ENCODE measurements at places on chromosomes 5 and 9.
A peak's percentile ranks its signal among the peaks of the same experiment; 100 is the strongest.

DNA sequence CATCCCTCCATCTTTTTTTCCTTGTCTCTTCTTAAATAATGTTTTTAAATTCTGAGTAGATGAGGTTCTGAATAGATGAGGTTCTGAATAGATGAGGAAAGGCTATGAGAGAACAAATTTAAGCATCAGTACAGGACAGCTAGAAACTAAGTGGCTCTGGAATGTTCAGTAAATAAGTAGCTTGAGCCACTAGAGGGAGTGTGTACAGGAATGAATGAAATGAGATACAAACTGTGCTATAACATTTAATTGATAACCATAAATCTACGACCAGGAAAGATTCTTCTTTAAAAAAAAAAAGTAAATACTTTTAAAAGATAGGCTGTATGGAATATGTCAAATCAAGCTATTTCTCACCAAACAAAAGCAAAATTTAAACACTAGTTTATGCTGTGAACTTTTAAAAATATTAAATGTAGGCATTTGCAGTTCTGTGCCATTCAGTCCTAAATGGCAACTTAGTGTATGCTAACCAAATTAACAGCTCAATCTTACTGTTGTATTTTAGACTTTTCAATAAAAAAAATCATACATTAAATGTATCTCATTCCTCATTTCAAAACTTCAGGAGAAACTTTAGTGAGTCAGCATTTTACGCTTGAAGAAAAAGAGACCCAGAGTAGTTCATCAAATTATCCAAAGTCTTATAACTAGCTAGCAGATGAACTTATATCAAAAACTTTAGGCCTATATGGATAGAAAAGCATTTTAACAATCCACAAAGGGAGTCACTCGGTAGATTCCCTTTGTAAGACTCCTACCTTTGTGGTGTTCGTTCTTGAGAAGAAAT lies 70.4 kb upstream of the SNX2 start:
- peak; percentile 7 for DNase-seq

DNA sequence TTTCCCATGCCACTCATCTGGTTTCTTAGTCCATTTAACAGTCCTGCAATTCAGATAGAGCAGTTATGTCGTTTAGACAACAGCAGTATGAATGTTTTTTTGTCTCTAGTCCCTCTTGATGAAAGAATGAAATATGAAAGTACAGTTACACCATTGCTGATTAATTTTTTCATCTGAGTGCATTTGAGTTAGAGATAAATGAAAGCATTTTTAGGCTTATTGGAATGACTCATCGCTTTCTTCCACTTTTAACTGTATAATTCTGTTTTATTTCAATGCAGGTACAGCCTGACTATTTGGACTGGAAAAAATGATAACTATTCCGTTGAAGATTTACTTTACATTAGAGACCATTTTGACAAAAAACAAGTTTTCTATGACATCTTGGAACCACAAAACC lies 28.7 kb downstream of the ANKRD34B start:
- no peak for DNase-seq

GRCh38 chr5:126884269-126884819 lies 107.4 kb downstream of the LMNB1 start:
- DNase-seq = no peak

DNA sequence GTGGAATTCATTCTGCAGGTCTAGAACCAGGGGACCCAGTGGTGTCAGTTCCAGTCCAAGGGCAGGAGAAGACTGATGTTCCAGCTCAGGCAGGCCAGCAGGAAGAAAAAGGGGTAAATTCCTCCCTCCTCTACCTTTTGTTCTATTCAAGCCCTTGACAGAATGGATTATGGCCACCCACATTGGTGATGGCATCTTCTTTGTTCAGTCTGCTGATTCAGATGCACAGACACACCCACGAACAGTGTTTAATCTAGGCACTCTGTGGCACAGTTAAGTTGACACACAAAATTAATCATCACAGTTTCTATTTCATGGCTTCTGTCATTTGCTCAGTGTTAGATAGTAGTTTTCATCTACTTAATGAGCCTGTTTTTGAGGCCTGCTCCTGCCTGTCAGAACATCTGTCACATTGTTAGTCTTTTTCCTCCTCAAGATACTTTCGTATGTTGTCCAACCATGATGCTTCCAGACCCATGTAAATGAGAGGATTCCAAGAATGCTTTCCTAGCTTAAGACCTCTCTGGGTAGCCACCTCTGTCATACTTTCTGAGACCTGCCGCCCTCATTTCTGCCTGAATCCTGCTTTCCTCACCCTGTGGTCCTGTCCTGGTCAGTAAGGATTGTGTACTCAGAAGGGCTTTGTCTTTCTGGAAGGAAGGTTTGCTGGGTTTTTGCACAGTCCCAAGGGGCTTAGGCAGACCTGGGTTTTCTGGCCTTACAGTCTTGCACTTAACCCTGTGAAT lies 72.5 kb downstream of the SPIN1 start:
- DNase-seq = no peak

DNA sequence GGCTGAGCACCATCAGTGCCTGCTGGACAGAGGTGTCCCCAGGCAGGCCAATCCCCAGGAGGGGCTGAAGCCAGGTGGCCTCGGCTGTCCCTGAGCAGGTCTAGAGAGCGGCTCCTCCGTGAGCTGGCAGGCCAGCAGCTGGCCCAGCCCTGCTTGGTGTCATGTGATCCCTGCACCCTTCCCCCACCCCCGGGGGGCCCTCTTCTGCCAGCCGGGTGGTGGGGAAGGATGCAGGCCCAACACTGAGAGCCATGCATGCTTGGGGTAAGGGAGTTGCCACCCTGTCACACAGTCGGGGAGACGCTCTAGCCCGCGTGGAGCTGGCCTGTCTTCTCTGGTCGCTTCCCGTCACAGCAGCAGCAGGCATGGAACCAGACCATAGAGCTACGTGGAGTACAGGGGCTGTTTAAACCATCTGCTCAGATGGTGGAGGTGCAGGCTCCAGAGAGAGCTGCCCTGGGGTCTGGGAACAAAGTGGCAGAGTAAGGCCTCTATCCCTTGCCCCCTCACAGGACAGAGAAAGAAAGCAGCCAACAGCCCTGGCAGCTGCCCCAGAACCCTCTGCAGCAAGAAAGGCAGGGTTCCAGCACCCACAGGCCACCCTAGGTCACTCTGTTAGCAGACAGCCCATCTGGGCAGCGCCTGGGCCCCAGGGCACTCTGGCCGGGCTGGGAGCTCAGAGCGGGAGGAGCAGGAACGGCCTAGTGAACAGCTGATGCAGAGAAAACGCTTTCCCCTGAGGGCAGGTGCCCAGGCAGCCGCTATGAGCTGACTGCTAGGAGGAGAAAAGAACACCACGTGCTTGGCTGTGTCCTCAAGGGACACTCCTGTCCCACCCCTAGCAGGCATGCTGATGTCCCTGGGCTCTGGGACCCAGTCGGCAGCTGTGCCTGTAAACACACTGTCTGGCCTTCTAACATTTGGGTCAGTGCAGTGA lies 6.8 kb downstream of the RALGDS start:
- DNase-seq = no peak

DNA sequence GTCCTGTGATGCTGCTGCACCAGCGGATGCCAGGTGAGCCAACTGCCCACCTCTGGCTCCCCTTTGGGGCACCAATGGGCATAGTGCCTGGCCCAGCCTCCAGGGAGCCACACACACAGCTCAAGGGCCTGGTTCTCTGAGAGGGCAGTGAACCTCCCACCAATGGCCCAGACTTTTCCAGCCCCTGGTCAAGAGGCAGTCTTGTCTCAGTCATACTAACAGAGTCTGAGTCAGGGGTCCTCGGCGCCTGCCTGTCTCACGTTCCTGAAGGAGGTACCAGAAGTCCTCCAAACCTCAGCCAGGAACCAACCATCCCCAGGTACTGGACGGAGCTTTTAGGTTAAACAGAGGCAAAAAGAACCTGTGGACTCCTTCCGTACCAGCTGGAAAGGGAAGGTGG lies 121.1 kb downstream of the C5orf15 start:
- DNase-seq = no peak

GRCh38 chr9:107043886-107044285 lies 180.9 kb downstream of the ZNF462 start:
- no peak for DNase-seq

DNA sequence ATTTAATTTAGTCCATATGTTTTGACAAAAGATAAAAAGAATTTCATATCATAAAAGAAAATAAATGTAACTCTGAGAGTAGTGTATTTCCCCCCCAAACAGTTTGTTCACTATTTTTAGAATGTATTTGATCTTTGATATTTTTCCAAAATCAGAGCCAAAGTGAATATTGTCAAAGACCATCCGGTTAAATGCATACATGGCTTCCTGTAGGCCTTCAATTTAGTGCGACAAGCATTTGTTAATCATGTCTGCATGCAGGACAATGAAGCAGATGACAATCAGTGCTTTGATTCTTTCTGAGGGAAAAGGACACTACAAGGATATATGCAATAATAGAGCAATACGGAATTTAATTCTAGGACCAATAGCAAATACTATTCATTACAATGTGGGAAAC lies 79.8 kb downstream of the ACTBL2 start:
- DNase-seq = no peak

DNA sequence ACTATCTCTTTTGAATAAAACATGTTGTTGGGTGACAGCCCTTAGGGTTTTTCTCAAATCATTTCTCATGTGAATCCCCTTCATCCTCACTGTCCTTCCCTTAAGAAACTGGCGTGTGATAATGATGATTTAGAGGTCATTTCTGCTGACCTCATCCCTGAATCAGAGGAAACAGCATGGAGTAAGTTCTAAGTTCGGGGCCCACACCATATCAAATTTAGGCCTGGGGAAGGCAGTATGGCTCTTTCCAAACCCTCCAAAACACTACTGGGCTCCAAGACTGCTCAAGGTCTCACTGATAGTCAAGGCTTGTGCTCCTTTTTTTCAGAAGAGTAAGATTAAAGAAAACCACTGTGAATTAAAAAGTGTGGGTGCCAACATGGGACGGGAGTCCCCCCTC lies 872 bp upstream of the SMIM3 start:
- no peak for DNase-seq

- no peak for DNase-seq
These were observed 26.5 kb downstream of the ABL1 start for GRCh38 chr9:130861372-130862180.

DNA sequence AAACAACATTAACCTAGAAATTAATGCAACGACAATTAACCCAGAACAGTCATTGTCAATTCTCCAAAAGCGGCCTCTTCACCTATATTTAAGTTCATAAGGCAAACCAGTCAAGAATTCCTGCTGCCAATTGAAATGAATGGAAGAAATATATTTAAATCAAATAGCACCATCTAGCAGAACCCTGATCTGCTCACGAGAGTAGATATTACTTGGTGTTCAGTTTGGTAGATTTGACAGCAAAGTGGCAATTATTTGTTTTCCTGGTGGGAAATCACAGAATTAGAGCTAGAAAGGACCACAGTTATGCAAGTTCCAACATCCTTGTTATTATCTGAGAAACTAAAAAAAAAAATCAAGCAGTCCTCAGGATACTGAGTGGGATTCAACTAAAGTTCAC lies 2.3 kb downstream of the SSBP2 start:
- DNase-seq = no peak

DNA sequence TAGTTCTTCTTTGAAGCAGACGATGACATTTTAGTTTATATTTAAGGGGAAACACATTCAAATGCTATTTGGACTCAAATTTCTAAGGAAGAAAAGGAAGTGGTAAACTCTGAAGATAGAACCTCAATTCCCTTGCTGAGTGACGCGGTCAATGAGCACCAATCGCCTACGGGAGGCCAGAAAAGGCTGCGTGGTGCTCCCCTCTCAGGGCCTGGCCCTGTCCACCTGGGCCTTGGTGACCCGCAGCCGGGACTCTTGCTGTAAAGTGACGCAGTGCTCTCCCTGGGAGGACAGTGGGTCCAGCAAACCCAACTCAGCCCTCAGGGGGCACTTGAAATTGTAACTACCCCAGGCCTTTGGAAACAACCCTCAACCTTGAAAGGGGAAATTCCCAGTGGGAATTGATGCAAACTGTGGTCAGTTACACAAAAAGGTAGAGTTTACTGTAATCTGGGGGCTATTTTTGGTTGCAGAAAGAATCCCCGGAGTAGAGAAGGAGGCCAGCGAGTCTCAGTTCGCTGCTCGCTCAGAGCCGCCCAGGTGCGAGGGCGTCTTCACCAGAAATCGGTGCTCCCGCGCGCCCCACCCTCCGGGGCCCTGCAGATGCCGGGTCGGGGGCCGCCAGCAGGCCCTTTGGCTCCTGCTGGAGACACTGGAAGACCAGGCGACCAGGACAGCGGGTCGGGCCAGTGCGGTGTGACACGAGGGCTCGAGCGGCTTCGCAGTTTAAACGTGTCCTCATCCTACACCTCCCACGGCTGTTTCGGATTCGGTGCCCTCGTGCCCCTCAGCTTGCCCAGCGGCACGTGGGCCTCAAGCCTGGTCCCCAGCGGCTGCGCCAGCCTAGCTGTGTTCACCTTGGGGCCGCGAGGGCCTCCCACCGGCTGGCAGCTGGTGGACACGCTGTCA lies 1.4 kb upstream of the ANKRD33B start:
- no peak for DNase-seq

- DNase-seq = no peak
These were observed 36.9 kb downstream of the FEM1C start for GRCh38 chr5:115507681-115508080.

- DNase-seq = no peak
These were observed 44.4 kb upstream of the CPLX2 start for GRCh38 chr5:175826980-175827379.

GRCh38 chr5:94869921-94870320 lies 251.5 kb downstream of the SLF1 start:
- DNase-seq = no peak
